Vagina (tissue), 2 donors: ENCODE measurements at places on chromosomes 13 and 19. TPM values are rescaled to one million over a fixed set of nuclear protein-coding genes. Genes with fewer than 3 reads are reported as not detected.

ILF3 gene
- total RNA-seq = 125 TPM

DHRS12 gene
- 12.5 TPM for total RNA-seq

GSX1 gene
- not detected for total RNA-seq

ADAMTSL5 gene
- 22.6 TPM for total RNA-seq

ZNF112 gene
- total RNA-seq = 9.6 TPM

ZNF90 gene
- total RNA-seq = 5.4 TPM

ZNF844 gene
- total RNA-seq = 7.4 TPM

FPR3 gene
- 4.2 TPM for total RNA-seq

ELAVL1 gene
- 40.5 TPM for total RNA-seq

LAIR1 gene
- total RNA-seq = 8.8 TPM

KLC3 gene
- 20.9 TPM for total RNA-seq

ZNF439 gene
- total RNA-seq = 5.9 TPM

GJB2 gene
- 217 TPM for total RNA-seq

- no peak for DNase-seq
Measured at GRCh38 chr19:14556662-14557188, 15.1 kb downstream of the NDUFB7 start.

- DNase-seq = no peak
Measured at GRCh38 chr13:86098511-86098910, 299.3 kb upstream of the SLITRK6 start.

DNA sequence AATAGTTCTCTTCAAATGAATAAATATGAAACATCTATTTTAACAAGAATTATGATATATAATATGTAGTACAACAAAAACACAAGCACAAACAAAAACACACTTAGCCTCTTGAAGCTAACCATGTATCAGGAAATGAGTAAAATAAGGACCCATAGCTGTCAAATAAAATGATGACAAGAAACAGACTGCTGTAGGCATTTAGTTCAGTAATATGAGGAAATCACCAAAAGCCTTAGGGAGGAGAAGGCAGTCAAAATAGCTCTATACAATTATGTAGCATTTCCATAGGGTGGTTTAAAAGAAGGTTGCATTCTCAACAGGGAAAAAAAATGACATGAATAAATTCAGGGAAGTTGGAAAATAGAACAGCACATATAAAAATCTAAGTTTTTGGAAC is 163.4 kb downstream of the PCDH20 start:
- DNase-seq = no peak

DNA sequence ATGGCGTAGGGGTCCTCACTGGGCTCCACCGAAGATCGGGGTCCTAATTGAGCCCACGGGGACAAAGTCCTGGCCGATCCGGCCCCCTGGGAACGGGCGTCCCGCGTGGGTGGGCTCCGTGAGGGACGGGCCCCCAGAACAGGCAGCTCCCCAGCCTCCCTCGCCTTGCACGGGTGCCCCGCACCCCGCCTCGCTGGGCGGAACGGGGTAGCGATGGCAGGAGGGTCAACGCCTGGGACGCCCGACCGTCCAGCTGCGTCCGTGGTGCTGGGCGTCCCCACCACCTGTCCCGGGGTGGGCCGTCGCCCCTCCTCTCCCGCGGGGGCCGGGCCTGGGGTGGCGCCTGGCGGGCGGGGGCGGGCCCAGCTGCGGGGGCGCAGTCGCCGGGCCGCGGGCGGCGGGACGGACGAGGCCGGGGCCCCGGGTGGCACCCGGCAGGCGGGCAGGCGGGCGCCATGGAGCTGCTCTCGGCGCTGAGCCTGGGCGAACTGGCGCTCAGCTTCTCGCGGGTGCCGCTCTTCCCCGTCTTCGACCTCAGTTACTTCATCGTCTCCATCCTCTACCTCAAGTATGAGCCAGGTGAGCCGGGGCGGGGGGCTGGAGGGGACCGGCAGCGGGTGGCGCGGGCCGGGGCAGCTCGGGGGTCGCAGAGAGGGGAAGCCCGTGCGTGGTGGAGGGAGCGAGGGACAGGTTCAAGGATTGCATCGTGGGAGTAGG is at the start of gene TMEM38A:
TSS of gene TMEM38A (plus strand) at position 377 of the 717 bp plus-strand sequence. CDS start at position 456, 79 bp downstream.
- no peak for DNase-seq

DNA sequence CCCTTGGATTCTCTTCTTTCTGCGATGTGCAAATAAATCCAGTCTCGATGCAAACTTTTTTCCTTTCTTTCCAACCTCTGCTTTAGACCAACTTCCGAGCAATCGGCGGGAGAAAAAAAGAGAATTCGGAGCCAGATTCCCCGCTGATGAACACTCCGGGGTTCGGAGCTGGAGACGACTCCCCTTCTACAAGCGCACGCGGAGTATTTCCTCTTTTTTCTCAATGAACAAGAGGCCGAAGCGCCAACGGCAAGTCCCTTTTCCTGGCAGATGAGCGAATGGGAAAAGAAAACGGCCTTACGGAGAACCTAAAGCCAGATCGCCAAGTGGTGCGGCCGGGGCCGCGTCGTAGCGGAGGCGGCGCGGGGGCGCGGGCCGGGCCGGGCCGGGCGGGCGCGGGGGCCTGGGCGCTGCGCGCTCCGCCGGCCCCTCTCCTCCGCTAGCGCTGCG is 250 bp downstream of the SPRY2 start:
- DNase-seq = no peak

GRCh38 chr13:68597641-68598040 is 1367.5 kb upstream of the PCDH9 start:
- DNase-seq = no peak

DNA sequence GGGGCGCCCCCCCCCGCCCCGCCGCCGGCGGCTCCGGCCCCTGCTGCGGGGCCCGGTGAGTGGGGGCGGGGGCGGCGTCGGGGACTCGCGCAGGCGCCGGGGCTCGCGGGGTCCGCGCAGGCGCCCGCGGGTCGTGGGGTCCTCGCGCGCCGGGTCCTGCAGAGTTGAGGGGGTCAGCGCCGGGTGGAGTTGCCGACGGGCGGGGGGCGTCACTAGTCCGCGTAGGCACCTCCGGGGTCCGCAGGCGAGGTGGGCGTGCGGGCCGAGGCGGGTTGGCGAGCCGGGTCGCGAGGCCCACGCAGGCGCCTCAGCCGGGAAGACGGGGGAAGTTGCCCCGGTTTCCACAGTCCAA is 365 bp downstream of the PPP6R1 start:
- no peak for DNase-seq

- no peak for DNase-seq
Measured at GRCh38 chr13:96900986-96901385, 93.3 kb downstream of the OXGR1 start.

DNA sequence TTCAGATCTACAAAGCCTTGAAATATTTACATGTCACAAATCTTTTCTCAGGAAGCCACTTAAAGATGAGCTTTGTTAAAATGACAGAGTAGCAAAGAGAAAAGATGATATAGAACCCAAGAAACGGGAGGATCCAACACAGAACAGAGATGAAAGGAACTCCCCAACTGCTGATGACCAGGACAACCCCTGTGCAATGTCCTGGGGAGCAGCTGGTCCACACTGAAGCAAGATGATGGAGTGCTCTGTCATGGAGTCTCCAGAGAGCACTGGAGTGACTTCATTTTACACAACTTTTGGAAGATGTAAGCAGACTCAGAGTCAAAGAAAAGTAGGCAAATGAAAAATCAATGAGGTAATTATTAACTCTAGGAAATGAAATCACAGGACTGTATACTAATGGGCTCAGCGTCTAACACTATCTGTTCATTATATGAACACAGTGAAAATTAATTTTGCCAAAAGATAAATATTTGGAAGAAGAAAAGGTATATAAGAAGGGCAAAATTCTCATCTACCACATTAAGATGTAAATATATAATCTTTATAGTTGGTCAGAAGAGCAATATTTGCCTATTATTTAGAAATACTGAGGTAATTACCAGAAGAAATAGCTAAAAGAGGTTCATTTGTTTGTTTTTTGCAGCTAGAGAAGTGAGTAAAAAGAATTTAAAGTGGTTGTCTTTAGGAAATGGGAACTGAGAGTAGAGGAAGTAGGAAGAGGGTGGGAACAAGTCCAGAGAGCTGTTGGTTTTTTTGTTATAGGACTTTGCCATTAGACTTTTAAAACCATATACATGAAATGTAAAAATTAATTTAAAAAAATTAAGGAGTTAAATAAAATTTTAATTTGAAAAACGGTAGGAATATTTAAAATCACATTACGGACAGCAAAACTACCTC is 30.5 kb downstream of the MTRF1 start:
- no peak for DNase-seq

DNA sequence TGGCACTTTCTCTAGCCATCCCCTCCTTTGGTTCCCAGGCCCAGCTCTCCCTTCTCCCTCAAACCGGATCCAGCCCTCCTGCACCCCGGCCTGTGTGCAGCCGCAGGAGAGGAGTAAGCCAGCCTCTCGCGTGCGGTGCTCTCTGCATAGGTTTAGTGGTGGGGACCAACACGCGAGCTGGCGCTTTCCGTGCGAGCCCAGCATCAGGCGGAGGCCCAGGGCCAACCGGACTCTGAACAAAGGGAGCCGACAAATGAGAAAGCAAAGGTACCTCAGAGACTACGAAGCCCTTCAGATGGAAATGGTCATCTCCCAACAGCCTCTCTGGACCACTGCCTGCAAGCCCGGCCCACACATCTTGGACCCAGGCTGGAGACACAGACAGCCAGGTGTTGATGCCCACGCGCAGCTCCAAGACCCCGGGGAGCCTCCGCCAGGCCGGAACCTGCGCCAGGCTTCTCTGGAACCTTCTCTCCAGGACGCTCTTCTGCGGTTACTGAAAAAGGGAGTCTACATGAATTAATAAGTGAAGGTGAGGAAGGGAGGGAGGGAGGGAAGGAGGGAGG is 16.5 kb upstream of the LATS2 start:
- DNase-seq = no peak

GRCh38 chr13:22108283-22108942 is 437.5 kb downstream of the FGF9 start:
- DNase-seq = no peak

DNA sequence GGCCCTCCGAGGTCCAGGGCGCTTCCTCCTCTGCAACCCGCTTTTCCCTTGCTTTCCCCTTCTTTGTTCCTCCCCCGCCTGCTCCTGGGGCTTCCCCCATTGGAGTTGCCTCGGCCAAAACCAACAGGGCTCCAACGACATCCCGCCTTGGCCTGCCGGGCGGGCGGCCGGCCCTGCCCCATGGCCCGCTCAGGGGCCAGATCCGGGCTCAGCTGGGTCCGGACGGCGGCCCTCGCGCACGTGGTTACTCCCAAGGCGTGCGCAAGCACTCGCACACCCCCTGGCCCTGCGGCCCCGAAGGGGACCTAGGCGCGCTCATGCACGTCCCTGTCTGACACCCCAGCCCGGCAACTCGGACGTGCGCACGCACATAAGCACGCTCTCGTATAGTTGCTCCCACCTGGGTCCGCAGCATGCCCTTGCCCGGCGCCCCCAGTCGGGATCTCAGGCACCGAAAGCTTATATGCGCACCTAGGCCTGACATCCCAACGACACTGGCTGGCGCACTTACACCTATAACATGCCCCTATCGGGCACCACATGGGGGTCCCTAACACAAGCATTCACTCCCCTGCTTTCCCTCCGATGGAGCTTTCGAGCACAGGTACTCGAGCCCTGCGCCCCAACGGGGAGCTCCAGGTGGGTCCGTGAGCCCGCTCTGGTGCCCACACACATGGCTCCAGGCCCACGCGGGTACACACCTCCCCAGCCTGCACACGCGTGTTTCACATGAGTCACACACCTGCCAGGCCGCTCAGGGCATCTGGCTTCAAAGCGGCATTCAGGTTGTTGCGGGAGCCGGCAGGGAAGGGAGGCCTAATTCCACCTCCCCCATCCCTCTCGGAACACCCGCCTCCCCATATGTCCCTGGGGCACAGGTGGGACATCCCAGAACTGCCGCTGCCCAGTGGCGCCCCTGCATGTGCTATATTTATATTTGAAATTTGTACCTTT is 15.0 kb downstream of the NFIX start:
- DNase-seq = no peak

- no peak for DNase-seq
Measured at GRCh38 chr13:38530492-38530891, 156.4 kb upstream of the FREM2 start.

- no peak for DNase-seq
Measured at GRCh38 chr13:27442071-27442647, 8.2 kb downstream of the MTIF3 start.

- DNase-seq = no peak
Measured at GRCh38 chr13:45522571-45522970, 57.8 kb downstream of the COG3 start.

DNA sequence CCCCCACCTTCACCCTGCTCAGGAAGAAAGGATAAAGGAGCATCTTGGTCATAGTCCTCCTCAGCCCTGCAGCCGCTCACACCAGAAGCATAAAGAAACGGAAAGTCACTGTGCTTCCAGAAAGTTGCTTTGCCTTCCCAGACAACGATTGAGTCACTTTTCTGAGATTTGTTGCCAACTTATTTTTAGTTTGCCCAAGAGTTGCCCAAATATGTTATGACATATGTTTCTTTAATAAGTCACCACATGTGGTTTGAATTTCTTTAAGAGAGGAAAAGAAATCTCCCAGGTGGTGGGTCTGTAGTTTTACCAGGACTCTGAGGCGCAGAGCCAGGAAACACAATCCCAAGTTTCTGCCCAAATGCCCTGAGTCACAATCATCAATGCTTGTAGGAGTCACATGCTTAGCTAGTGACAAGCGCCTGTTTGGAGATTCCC is 63.4 kb upstream of the LRCH1 start:
- no peak for DNase-seq

- no peak for DNase-seq
Measured at GRCh38 chr19:38452430-38453366, 19.2 kb downstream of the RYR1 start.

DNA sequence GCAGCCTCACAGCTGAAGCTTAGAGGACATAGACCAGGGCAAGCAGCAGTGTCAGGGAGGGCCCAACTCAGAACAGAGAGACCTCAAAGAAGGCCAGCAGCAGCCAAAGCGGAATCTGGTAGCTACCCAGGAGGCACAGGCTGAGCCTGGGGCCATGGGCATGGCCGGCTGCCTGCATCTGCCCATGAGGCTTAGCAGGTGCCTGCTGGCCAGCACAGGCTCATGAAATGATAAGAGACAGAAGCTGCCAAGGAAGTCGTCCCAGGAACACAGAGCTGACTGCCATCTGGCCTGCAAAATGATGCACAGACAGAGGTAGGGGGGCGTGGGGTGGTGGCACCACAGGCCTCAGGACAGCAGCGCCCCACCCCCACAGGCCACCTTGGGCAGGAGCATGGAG is 29.2 kb downstream of the TUBA3C start:
- DNase-seq = no peak

- DNase-seq = no peak
Measured at GRCh38 chr19:11586331-11586730, 8.9 kb upstream of the ACP5 start.

- DNase-seq = no peak
Measured at GRCh38 chr13:106029676-106030290, 505.7 kb downstream of the EFNB2 start.

DNA sequence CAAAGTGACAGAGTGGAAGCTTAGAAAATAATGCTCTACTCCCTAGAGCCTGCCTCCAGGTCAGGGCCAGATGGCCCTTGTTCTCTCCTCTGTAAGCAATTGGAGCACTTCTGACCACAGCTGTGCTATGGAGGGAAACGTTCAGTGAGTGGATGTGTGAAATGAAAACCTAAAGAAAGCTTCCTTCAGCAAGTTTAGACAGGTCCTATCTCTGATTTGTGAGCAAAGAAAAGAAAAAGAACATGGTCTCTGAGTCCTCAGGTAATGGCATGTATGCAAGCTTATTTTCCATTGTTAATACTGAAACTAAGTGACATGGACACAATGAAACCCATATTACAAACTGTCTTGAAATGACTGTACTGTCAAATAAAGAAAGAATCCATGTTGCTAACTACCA is 1486.8 kb downstream of the EFNB2 start:
- DNase-seq = no peak
